ENCODE measurements at places on chromosomes 7 and 10. TPM values are rescaled to one million over a fixed set of nuclear protein-coding genes. Genes with fewer than 3 reads are reported as not detected.

LDB3 gene
- 0.37 TPM for total RNA-seq

TRIM50 gene
- not detected for total RNA-seq

CYP2C8 gene
- total RNA-seq: not detected

CHRM2 gene
- under 0.01 TPM for total RNA-seq

ITPRID1 gene
- total RNA-seq: not detected
